Stimulated activated CD8-positive, alpha-beta memory T cell treated with anti-CD3 and anti-CD28 coated beads, Interleukin-15, amount 100 ng/mL, for 24 hours (primary cell): ENCODE measurements at places on chromosomes 3 and 15.

DNA sequence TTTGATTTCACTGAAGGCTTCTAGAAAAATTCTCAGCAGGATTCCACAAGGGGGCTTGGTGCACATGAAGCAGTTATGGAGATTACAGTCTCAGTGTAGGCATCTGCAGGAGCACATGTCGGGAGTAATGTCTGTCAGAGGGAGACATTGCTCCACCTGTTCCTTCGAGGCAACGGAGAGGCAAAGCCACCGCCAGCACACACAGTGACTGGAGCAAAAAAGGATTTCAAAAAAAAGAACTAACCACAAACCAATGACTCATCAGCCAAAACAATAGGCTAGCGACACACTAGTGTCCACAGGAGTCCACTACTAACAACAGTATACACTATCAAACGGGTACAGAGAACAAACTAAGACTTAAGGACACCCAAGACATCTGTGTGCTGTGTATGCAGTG, 68.9 kb downstream of the NPTN start:
- no peak for DNase-seq

GRCh38 chr3:178022599-178022998, 513.6 kb upstream of the KCNMB2 start:
- no peak for DNase-seq

GRCh38 chr3:112782491-112782890, 64.2 kb downstream of the CD200R1L start:
- DNase-seq: no peak

- no peak for DNase-seq
Observed at GRCh38 chr15:58951388-58952007, 18.0 kb upstream of the SLTM start.

DNA sequence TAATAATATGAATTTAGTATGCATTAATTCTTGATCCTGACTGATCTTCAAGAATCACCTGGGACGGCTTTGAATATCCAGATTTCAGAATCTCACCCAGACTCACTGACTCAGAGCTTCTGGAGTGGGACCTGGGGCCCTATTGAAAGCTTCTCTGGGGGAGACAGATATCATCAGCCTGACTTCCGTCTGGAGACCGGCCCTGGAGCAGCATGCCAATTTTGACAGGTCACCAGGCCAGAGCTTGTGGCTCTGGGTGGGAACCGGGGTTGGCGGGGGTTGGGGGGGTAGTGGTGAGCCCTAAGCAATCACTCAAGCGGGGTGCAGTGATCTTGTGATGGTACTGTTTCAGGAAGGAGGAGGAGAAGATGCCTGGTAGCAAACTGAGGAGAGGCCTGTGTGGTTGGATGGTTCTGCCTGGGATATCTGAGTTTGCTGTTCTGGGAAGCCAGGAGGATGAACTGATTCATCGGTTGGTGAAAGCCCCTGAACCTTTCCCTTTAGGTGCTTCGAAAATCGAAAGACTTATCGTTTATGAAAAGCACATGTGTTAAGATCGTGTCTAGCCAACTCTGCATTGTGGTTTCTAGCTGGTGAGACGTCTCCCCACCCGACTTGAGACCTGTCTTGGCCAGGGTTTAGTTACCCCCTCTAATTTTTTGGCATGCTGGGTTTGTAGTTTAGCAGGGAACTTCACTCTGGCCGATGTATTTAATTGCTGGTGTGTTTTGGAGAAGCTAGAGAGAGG, 263.9 kb upstream of the C2CD4B start:
- DNase-seq: no peak

GRCh38 chr3:194003114-194004057, 132.6 kb upstream of the HES1 start:
- DNase-seq: no peak

GRCh38 chr3:158970006-158970405, 168.2 kb downstream of the MFSD1 start:
- no peak for DNase-seq

DNA sequence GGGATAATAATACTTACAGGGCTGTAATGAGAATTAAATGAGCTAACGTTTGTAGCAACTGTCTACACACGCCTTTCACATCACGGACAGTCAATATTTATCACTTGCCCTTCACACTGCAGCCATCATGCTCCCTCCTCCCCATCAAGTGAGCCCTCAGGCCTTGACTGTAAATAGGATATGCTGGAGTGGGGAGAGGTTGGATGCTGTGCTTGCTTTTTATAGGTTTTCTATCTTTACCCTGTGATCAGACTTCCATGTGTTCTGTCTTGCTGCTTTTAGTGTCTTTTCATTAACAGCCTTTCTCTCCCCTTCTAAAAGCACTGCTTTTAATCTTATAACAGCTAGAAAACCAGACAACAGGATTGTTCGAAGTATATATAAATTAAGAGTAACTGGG, 12.8 kb upstream of the MAGEF1 start:
- no peak for DNase-seq

- DNase-seq: no peak
Observed at GRCh38 chr3:170999737-171000242, 26.7 kb downstream of the SLC2A2 start.

DNA sequence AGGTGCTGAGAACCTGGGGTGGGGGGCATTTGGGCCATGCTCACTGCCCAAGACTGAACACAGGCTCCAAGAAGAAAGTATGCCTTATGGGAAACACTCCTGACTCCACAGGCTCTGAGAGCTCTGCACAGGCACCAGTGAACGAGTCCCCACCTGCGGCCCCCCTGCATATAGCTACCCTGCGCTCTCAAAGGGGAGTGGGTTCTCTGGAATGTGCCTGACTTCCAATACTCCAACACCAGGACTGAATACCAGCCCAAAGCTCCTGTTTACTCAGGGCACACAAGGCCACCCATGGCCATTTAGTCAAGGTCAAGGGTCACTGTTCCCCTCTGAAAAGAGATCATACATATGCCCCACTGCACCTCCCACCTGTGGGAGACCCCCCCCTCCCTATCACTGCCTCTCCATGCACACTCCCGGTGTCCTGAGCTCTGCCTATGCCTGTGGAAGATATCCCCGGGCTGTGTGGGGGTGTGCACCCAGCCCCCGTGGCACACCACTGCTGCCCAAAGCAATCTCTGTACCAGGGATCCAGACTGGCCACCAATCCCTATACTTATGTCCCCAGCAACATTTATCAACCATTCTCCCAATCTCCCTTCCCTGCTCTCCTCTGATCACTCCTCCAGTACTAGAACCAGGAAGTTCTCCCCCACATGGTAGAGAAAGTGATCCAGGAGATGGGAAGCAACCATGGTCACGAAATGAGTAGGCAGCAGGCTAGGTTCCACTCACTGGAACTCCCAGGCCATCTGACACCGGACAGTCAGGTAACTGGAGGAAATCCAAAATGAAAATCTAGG, 1.5 kb upstream of the PLXNB1 start:
- DNase-seq: no peak

- DNase-seq: no peak
Observed at GRCh38 chr3:106083207-106083606, 214.4 kb upstream of the CBLB start.

DNA sequence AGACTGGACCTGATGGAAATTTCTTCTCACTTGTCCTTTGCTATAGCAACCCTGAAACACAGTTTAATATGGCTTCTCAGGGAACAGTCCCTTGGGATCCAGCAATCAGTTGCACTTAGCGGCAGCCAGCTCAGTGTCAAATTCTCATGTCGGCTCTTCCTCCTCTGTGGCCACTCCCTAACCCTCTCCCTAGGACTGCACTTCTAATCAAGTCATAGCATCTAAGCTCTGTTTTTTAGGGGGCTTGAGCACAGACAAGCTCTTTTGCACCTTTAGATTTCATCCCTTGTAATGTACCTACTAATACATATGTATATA, 250.5 kb upstream of the TLE3 start:
- no peak for DNase-seq

- no peak for DNase-seq
Observed at GRCh38 chr3:128360705-128361271, 105.9 kb downstream of the DNAJB8 start.

GRCh38 chr15:28096411-28096669, 2.8 kb downstream of the OCA2 start:
- DNase-seq: no peak

DNA sequence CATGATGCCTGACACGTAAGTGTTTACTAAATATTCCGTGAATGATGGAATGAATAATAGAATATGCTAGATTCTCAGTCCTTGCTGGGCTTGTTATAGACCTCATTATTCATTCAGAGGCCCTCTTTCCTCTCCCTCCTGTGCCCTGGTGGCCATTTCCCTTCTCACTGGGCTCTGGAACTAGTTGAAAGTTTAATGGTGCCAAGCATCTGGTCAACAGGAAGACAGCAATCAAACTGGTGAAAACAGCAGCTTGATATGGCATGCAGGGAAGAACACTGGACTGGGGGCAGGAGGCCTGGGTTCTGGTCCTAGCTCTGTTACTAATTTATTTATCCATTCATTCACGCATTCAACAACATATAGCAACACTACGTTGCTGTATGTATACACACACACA, 3.7 kb upstream of the APOD start:
- no peak for DNase-seq

- DNase-seq: no peak
Observed at GRCh38 chr3:15315003-15315402, 17.4 kb downstream of the SH3BP5 start.

DNA sequence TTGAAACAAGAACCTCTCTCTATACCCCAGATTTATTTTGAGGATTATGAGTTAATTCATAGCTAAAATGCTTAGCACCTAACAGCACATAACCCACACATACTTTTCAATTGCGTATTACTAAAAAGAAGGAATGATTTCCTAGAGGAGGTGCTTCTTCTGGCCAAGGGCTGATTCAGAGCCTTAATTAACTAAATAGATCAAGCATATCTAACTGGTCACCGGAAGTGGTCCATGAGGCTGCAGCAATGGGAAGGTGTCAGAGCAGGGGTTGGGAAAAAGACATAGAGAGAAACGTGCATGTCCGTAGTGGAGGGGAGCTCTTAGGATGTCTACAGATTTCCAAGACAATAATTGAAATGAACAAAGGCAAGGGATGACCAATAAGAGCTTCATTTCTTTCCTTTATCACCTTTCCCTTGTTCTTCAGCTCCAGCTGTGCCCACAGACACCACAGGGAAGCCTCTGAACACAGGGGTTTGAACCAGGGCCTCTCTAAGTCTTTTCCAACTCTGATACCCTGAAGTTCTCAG, 467 bp downstream of the HGD start:
- DNase-seq: no peak

- no peak for DNase-seq
Observed at GRCh38 chr3:157469561-157470294, 33.1 kb downstream of the PTX3 start.

DNA sequence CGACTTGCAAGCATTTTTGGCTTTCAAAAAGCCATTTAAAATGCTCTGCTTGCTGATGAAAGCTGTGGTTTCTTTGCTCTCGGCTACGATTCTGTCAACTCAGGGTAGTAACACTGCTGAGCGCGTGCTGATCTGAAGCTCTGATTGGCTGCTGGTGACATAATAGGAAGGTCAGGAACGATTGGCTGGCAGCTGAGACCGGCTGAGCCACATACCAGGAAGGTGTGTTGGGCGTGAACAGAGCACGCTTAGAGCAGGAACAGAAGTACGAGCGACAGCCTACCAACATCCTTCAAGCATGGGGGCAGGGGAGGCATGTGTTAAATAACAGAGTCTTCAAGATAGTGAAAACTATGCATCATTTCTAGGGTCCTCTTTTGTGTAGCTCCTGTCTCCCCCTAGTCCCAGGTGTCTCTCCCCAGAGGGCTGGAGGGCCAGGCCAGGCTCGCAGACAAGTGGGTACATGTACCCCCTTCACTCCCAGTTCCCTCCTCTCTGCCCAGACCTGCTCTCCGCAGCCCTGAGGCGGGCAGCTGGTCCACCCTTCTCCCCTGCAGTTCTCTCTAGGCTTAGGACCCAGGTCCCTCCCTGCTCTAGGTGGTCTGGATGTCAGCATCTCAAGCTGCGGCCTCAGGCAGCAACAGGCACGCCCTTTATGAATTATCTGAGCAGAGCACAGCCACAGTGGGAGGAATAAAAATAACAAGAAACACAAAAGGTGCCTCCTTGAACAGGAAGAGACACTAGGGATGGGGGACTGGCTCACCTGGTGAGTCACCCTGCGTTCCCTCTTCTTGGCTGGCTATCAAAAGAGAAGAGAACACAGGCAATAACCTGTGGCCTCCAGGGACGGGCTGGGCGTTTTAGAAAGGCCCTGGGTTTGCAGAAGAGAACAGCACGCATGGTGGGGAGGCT, 76.0 kb downstream of the TAMM41 start:
- DNase-seq: peak; percentile 17

GRCh38 chr15:57146506-57147201, 228.2 kb downstream of the TCF12 start:
- no peak for DNase-seq

DNA sequence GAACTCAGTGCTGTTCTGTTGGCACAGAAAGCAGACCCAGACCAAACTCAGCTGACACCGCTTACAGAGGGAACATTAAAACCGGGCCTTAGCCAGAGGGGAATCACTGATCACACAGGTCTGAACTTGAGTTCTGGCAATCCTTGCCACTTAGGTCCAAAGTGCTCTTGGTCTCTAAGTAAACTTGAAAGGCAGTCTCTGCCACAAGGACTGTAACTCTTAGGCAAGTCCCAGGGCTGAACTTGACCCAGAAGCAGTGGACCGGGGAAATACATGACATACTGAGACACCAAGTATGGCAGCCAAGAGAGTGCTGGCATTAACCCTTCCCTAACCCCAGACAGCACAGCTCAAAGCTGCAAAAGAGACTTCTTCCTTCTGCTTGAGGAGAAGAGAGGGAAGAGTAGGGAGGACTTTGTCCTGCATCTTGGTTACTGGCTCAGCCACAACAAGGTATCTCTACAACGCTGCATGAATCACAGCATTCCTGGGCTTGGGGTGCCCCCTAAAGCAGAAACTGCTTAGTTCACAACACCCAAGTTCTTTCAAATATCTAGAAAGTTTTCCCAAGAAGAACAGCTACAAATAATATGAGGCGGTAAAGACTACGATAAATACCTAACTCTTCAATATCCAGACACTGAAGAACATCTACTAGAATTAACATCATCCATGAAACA, 32.5 kb downstream of the NAALADL2 start:
- DNase-seq: no peak

- no peak for DNase-seq
Observed at GRCh38 chr3:12884790-12885582, 43.6 kb upstream of the RPL32 start.
